ENCODE measurements at places on chromosomes 11 and 22.

DNA sequence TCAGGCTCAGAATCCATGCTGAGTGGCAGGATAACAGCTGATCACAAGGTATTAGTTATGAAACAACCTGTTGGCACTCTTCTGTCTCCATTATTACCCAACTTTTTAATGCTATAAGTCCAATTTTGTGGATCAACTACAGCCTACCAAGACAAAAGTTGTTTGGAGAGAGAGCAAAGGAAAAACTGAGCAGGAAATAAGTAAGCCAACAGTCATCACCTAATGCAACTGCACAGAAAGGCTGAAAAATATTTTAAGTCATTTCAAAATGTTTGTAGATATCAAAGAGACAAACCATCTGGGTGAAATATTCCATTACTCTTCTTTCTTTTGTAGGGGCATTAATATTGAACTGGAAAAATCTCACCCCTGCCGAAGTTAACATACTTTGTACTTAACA, 41.6 kb downstream of the FDX1 start:
- peak; percentile 49 for DNase-seq

DNA sequence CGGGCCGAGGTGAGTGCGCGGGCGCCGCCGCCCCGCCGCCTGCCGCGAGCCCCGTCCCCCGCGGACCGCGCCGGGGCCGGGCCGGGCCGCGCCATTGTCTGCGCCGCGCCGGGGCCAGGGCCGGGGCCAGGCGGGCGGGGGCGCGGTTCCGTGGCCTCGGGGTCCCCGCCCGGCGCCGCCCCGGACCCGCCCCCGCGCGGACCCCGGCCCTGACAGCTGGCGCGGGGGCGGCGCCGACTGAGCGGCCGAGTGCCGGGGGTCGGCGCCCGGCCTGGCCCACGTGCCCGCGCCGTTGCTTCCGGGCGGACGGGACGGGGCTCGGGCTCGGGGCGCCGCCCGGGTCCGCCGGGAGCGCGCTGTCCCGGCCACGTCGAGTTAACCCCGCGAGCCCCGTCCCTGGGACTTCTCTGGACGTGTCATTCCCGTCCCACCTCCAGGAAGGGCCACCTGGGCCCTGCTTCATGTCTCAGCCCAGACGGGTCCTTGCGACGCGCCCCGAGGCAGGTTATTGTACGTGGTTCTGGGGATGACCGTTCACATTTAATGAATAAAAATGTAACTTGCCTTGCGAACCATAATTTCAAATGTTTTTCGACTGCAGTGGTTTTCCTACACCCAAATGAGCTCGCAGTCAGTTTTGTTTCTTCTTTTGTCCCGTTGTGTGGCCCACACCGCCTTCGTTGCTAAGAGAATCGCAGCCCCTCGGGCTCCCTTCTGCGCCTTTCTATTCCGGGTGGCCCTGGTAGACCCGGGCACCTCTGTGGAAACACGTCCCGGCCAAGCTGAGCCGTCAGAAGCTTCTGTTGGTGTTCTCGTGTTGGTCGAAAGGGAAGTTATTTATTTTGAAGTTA, 562 bp downstream of the ZBED4 start:
- no peak for DNase-seq

DNA sequence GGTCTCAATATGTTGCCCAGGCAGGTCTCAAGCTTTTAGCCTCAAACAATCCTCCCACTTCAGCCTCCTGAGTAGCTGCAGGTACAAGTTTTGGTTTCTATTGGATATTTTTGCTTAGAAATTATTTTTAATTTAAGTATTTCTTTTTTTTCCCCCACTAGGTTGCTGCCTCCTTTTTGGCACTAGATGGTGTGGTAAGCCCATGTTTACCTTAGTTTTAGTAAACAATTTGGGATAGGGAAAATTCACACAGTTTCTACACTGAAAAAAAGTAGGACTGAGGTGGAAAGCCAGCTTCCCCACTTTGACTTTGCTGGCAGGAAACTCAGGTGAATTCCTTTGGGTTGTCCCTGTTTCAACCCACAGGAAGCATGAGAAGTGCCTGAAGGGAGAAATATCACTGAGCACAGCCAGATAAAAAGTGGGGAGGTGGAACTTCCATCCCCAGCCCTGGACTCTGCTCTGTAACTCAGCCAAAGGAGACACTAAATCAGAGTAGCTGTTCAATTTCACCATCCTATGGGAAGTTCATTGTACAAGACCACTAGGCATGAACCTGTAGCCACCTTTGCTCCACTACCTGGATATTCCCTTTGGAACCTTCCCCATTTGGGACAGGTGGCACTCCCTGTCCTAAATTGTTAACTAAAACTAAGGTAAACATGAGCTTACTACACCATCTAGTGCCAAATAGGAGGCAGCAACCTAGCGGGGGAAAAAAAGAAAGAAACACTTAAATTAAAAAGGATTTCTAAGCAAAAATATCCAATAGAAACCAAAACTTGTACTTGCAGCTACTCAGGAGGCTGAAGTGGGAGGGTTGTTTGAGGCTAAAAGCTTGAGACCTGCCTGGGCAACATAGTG, 154.4 kb upstream of the FAT3 start:
- DNase-seq: peak; percentile 62

- no peak for DNase-seq
Measured at GRCh38 chr22:29116397-29117123, 43.7 kb downstream of the KREMEN1 start.

- peak; percentile 26 for DNase-seq
Measured at GRCh38 chr22:42459287-42460063, 27.3 kb upstream of the NFAM1 start.

- DNase-seq: no peak
Measured at GRCh38 chr11:22169833-22170232, 23.1 kb upstream of the ANO5 start.

DNA sequence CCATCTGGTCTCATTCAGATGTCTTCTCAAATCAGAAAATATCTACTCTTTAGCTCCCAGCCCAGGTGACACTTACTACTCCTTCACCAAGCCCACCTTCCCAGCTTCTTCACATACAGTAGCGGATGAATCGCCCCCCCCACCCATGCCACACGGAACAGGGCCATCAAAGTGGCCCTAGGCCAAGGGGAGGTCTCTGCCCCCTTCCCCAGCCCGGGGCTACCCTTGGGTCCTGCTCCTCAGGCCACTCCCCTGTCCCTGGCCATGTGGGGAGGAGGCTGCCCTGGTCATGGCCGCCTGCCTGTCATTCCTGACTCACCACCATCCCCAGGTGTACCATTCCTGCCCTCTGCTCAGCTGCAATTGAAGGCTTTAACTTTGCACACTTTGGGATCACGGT, 142.8 kb downstream of the NECTIN1 start:
- DNase-seq: no peak

DNA sequence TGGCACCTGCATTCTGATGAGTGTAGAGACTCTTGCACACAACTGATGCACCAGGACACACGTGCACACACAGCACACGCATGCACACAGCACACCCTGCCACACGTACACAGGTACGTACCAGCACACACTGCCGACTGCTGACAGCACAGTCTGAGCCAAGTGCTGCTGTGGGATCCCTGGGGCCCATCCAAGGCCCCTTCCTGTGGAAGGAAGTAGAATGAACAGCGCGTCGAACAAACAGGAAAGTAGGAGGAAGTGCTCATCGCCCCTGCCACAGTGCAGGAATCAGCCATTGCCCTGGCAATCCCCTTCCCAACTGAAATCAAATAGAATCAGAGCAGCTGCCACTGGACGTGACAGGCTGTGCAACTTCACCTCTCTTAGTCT, 57.9 kb downstream of the CD82 start:
- DNase-seq: no peak

GRCh38 chr11:87444993-87445392, 407.3 kb downstream of the TMEM135 start:
- peak; percentile 77 for DNase-seq

DNA sequence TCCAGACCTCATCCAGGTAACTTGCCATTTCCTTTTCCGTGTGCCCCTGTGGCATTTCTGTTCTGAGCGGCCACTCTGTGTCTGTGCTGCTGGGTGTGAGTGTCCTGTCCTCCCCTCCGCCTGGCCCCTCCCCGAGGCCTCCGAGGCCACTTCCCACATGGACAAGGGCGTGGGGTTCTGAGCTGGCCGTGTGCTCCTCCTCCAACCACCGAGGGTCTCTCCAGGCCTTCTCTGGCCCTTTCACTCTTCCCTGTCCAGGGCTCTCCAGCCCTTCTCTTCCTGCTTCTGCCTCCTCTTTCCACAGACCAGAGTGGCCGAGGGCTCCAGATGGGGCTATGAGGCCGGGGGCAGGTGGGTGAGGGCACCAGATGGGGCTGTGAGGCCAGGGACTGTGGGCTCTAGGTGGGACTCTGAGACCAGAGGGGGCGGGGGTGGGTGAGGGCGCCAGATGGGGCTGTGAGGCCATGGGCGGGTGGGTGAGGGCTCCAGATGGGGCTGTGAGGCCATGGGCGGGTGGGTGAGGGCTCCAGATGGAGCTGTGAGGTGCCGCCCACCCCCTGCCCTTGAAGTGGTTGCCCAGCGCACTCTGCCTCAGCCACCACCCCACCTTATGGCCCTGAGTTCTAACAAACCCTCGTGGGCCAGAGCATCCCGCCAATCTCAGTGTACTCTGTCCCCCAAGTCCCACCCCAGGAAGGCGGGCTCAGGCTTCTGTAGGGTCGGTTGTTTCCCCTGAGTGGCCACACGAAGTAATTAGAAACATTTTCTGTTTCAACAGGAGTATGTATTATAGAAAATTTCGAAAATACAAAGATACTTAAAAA, 24.1 kb downstream of the PTDSS2 start:
- DNase-seq: no peak

DNA sequence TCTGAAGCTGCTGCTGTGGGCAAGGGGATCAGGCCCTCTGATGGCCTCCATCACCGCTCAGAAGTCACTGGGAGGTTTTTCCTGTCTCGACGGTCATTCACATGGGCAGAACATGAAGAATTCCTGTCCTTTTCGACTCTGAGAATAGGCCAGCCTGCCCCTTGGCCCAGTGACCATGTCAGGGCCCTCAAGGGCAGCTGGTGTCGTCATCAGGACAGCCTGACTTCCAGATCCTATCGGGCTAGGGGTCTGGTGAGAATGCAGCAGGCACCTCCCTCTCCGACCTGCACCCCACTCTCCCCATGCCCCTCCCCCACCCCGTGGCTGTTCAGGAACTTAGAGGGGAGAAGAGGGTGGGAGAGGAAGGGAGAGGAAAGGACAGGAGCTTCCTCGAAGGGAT, 3.6 kb downstream of the TP53I11 start:
- DNase-seq: no peak

DNA sequence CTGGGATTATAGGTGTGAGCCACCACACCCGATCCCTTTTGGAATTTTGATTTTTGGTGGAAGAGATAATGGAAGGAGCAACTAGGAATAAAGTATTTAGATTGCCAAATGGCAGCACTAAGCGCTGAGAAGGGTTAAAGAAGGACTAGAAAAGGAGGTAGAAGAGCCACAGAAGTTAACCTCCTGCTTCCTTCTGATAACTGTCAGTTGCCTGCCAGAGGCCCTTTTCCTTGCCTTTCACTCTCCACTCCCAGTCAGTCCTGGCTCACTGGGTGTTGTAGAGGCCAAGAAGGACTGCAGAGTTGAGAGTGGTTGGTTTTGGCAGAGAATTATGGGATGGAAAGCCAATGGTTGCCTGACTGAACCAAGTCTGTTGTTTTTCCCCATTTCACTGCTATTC, 19.3 kb downstream of the ZC3H12C start:
- no peak for DNase-seq

GRCh38 chr11:36377759-36378564, 81.9 kb downstream of the PRR5L start:
- DNase-seq: no peak

DNA sequence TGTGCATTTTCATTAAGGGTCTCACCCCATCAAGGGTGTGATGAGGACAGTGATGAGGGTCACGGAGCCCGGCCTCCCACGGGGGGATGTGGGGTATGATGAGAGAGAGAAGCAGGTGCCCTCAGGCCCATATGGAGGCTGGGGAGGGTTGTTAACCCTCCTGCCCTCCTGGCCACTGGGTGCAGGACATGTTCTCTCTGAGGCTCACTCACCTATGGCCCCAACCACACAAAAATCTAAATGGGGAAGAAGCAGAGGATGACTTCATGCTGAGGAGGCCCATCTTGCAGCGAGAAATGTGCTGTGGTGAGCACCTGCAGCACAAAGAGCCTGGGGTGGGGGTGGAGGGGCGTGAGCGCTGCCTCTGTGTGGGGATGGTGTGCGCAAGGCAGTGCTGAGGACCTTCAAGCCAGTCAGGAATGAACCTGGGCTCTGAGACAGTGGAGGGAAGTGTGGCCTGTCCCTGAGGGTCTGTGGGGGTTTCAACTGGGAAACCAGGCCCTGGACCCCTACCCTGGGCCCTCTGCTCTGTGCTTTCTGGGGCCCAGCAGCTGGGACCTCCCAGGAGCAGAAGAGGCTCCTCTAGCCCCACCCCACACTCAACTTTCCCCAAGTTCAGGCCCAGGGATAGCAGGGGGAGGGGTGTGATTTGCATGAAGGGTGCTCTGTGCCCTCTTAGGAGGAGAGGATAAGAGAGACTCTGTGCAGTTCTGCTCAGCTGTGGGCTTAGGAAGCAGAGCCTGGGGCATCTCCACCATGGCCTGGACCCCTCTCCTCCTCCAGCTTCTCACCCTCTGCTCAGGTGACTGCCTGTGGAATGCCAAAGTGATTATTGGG, 43.0 kb upstream of the TOP3B start:
- DNase-seq: no peak

DNA sequence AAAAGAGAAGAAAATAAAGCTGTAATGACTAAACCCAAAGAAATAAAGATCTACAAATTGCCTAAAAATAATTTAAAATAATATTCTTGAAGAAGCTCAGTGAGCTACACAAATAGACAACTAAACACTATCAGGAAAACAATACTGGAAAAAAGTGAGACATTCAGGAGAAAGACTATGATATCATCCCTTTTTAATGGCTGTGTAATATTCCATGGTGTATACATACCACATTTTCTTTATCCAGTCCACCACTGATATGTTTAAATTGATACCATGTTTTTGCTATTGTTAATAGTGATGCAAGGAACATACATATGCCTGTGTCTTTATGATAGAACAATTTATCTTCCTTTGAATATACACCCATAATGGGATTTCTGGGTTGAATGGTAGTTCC, 13.1 kb upstream of the OR6T1 start:
- DNase-seq: no peak

DNA sequence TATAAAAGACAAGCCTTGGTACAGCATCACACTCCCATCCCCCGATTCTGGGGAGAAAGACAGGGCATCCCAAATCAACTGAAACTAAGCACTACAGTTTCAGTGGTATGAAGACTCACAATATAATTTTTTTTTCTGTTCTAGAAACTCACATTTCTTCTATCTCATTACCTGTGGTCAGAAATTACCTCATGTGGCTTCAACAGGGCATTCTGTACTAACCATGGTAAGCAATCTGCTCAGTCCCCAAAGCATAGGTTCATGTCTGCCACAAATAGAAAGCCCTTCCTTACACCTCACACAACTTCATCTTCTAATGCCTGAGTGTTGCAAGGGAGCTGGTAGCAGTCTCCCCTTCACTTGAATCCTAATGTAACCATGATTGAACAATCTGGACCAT, 147.4 kb upstream of the POU2AF2 start:
- DNase-seq: no peak
